ENCODE measurements at places on chromosomes 16 and 17. TPM values are rescaled to one million over a fixed set of nuclear protein-coding genes. Genes with fewer than 3 reads are reported as not detected.

The CLDN7 gene
- total RNA-seq, result 0.97 TPM

The TEX19 gene
- 0.60 TPM for total RNA-seq

The RNF157 gene
- 6.0 TPM for total RNA-seq

The SGCA gene
- total RNA-seq, result 2.5 TPM

The TMIGD1 gene
- not detected for total RNA-seq

The EVPLL gene
- not detected for total RNA-seq

The ATP2A3 gene
- 5.3 TPM for total RNA-seq

The ITGA3 gene
- total RNA-seq, result 433 TPM

The CORO1A gene
- total RNA-seq, result 2.7 TPM

The WNT9B gene
- total RNA-seq, result not detected

The CHP2 gene
- total RNA-seq, result 0.05 TPM

The CCL11 gene
- total RNA-seq, result not detected

The ZNF689 gene
- 7.8 TPM for total RNA-seq

The SHISA6 gene
- total RNA-seq, result not detected

The MYADML2 gene
- total RNA-seq, result not detected

The SEPTIN12 gene
- total RNA-seq, result not detected

The ARHGDIG gene
- total RNA-seq, result 3.4 TPM

The ARL6IP1 gene
- 280 TPM for total RNA-seq

The C16orf95 gene
- total RNA-seq, result 6.8 TPM

The FBXO39 gene
- total RNA-seq, result not detected

The NPIPB13 gene
- total RNA-seq, result 2.2 TPM

The ZFPM1 gene
- 8.6 TPM for total RNA-seq

The WFDC1 gene
- total RNA-seq, result not detected

The RAB37 gene
- total RNA-seq, result 1.4 TPM

The DNAI2 gene
- not detected for total RNA-seq

The KRTAP1-5 gene
- total RNA-seq, result not detected

The ZNF75A gene
- total RNA-seq, result 10.0 TPM

The TRIM37 gene
- 21.9 TPM for total RNA-seq

The KRT31 gene
- total RNA-seq, result not detected

The VWA3A gene
- total RNA-seq, result 0.02 TPM

The MILR1 gene
- 2.0 TPM for total RNA-seq

The ZNF629 gene
- total RNA-seq, result 15.1 TPM

The CCL17 gene
- not detected for total RNA-seq

The PGAP6 gene
- total RNA-seq, result 40.2 TPM

The HCRT gene
- 0.25 TPM for total RNA-seq

The CCDC92B gene
- 0.15 TPM for total RNA-seq

The NPIPB6 gene
- 2.0 TPM for total RNA-seq

The RHBDF1 gene
- total RNA-seq, result 25.8 TPM

The LAT gene
- 4.7 TPM for total RNA-seq

The SEZ6L2 gene
- 23.6 TPM for total RNA-seq

All from A549 treated with CORT108297 at 1 μM for 4 hours (cell line).